ENCODE measurements at places on chromosomes 6 and 20. TPM values are rescaled to one million over a fixed set of nuclear protein-coding genes. Genes with fewer than 3 reads are reported as not detected.

GRCh38 chr20:42295592-42295991 lies 677.4 kb upstream of the CHD6 start:
- DNase-seq: no peak

DNA sequence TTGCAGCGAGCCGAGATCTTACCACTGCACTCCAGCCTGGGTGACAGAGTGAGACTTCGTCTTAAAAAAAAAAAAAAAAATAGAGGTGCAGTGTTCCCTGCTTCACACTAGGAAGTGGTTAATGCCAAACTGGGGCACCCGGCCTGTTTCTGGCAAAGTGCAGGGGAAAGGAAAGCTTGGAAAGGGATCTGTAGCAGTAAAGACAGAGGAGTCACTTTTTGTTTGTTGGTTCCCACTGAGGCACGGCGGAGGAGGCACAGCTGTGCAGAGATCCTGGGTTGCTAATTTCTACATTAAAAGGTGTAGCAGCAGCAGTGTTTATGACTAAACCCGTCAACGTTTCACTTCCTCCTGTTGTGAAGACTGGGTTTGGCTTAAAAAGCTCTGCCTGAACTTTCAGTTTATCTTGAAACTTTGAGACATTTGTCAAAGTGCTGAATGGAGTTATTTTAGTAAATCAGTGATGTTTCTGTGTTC lies 125.6 kb downstream of the CARMIL1 start:
- DNase-seq: no peak

SMIM8 gene
- polyA plus RNA-seq: 6.4 TPM

DNA sequence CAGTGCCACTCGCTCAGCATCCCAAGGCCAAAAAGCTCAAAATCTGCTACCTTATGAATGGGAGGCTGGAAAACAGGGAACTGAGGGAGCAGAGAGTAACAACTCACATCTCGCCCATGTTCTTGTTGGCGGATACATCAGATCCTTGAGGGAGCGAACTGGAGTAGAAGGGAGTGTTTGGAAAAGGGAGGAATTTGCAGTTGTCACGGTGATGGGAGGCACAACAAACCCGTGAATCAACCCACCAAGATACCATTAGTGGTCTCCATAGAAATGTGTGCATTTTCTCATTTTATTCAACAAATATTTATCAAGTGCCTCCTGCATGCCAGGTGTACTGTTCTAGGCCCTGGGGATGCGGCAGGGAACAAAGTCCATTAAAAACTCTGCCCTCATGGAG lies 212.1 kb downstream of the EYA2 start:
- no peak for DNase-seq

DNA sequence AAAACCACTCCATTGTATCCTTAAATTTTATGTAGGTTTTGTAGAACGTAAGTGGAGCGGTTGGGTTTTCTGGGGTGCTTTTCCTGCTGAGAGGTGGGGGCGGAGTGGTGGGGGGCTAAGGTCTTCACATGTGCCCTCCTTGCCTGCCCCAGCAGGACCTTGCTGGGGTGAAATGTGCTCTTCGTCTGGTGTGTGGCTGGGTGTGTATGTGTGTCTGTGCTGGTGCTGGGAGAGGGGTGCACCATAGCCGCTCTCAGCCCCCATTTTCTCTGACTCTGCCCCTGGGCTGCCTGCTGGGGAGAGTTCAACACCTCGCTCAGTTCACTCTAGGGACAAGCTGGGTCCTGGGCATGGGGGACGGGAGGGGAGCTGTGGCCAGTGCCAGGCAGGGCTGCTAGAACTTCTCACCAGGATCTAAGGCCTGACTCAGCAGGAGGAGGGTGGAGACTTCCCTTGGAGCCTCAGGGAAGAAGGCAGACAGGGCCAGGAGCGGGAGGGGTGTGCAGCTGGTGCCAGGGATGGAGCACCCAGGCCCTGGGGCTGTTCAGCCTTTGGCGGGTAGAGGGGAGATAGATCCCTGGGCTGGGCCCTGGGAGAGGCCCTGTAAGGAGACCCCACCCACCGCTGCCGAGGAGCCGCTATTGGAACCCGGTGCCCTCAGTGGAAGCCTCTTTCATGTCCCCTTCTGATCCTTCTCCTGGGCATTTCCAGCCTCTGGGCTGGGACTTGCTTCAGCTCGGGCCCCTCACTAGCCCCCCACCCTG lies 4.8 kb downstream of the SOX18 start:
- no peak for DNase-seq

DNA sequence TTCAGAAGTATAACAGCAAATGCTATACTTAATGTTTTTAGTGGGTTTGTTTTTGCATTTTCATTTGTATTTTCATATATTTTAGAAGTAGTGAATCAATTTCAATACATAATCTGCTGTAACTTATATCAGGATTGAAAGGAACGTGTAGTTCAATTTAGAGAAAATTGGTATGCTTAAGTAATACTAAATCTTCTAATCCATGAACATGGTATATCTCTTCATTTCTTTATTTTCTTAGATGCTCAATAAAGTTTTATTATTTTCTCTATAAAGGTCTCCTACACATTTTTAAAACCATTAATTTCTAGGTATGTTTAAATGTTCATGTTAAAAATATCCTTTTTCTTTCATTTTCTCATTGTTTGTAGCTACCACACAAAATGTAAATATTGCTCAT lies 85.1 kb downstream of the STMND1 start:
- no peak for DNase-seq

DNA sequence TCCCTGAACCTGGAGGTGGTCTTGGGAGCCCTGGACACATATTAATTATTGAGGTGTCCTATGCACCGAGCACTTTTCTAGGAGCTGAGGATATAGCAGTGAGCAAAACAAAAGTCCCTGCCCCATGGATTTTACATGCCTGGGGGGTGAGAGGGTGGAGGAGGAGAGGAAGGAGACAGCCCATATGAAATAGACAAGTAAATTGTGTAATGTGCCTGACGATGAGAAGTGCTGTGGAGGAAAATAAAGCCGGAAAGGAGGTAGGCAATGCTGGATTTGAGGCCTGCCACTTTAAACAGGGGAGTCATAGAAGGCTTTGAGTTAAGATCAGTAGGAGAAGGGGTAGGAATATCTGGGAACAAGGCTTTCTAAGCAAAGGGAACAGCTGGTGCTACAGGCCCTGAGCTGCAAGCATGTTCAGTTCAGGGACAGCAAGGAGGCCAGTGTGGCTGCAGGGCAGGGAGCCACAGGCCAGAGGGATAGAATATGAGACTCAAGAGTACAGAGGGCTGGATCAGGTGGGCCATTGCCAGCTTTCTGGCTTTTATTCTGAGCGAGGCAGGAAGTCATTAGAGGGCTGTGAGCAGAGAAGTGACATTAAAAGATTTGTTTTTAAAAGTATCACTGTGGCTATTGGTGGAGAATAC lies 19.1 kb upstream of the MYLIP start:
- DNase-seq: no peak

DNA sequence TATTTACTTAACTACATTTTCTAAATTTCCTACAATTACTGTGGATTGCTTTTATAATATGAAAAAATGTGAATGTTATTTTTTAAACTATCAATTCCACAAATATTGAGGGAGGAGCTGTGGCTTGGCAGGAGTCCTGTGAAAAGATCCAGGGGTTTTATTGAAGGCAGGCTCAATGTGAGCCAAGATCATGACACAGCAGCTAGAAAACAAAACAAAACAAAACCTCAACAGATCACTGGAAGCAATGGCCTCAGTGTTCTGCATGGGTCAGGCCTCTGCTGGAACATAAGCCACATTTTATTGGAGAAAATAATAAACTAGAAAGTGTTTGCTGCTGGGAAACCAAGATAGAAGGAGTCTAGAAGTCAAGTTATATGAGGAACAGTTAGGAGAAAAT lies 19.4 kb upstream of the RCAN2 start:
- no peak for DNase-seq

HLA-DQB1 gene
- polyA plus RNA-seq: not detected

DNA sequence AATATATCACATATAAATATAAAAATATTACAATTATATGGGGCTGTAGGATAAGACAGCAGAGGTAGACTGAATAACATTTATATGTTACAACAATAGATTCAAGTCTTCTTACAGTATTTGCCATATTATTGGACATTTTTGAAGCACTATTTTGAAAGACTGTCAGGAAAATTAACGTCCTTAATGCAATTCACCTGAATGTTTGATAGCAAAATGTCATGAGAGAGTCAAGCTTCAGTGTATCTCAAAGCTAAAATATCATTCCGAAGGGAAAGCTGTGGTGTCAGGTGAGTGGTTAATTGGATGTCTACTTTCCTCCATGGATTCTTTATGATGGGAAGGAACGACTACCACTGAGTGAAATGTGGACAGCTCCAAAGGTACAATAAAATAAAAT lies 1004.0 kb downstream of the HACE1 start:
- no peak for DNase-seq

- DNase-seq: peak; percentile 87
These were observed 282.1 kb downstream of the UST start for GRCh38 chr6:149028767-149029405.

DNA sequence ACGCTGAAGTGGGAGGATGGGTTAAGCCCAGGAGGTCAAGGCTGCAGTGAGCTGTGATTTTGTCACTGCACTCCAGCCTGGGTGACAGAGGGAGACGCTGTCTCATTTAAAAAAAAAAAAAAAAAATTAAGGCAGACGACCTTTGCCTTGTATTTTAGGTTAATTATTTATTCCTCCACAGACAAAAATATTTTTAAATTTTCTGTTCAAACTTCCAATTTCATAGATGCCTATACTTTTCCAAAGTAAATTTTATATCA lies 6.3 kb upstream of the SMIM28 start:
- no peak for DNase-seq

DNA sequence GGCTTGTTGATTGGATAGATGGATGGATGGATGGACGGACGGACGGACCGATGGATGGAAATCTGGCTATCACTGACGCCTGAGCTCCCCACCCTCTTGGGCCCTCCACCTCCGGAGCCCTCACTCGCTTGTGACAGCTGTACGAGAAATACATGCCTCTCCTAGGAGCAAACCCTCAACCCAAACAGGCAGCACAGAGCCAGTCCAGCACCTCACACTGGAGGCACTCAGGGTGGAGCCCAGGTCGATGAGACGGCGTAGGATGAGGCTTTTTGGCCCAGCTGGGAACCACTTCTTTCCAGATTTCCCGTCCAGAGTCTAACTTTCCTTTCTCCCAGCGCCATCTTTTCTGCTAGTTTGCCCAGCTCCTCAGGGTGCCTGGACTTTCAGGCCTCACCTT lies 2.7 kb upstream of the LY6G5C start:
- DNase-seq: no peak

- DNase-seq: no peak
These were observed 84.5 kb upstream of the RIN2 start for GRCh38 chr20:19673575-19673974.

DNA sequence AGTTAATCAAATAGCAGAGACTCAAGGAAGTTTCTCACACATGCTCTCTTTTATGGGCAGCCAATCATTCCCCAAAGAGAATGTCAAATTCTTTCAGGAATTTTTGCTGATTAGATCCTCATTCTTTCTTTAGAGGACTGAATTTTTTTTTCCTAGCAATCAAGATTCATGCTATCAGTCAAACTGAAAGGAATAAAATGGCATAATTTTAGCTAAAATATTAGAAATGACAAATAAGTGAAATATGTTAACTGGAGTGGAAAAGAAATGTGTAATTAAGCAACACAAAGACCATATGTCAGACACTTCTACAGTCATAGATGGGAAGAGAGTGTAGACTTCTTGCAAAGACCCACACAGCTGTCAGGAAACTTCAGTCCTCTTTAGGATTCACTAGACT lies 242.3 kb upstream of the RNF217 start:
- no peak for DNase-seq

GRCh38 chr6:108630050-108630714 lies 69.5 kb downstream of the FOXO3 start:
- no peak for DNase-seq

DNA sequence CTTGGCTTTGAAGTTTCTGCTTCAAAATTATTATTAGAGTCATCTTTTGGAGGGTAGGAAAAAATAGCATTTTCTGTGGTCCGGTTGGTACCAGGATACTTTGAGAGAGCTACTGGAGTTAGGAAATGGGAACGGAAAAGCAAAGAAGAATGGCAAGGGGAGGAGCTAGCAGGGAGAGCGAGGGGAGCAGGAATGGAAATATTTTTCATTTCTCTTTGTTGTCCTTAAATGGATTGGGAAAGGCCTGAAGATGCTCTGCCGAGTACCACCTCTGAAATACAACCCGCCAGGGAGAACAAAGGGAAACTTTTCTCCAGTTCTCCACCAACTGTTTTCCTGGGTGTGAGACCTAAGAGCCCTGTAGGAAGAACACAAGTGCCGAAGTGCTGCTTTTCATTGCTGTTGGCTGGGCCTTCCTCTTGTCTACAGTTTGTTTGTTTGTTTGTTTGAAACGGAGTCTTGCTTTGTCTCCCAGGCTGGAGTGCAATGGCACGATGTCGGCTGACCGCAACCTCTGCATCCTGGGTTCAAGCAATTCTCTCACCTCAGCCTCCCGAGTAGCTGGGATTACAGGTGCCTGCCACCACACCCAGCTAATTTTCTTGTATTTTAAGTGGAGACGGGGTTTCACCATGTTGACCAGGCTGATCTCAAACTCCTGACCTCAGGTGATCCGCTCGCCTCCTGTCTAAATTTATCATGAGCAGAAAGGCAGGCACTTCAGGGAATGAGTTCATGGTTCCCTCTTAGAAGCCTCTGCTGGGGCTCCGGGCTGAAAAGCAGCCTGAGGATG lies 3.5 kb upstream of the TRAF3IP2 start:
- DNase-seq: no peak

- no peak for DNase-seq
These were observed 41.8 kb downstream of the FARS2 start for GRCh38 chr6:5302995-5303622.

DNA sequence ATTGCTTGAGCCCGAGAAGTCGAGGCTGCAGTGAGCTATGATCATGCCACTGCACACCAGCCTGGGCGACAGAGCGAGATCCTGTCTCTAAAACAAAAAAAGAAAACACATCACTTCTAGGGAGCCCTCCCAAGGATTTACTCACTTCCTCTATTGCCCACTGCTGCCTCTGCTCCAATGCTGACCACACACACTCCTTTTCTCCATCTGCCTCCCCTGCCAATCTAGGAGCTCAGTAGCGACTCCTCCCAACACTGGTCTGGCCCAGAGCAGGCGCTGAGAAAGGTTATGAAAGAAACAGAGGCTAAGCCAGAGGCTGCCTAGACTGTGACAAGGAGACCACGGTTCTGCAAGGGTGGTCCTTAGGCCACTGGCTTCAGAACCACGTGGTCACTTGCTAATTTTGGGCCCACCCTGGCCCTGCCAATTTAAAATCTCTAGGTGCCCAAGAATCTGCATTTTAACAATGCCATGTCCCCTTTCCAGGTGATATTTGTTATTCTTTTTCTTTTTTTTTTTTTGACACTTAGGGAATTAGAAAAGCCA lies 1.3 kb upstream of the E2F1 start:
- DNase-seq: no peak

GRCh38 chr20:57199656-57200405 lies 66.6 kb downstream of the BMP7 start:
- DNase-seq: no peak

DNA sequence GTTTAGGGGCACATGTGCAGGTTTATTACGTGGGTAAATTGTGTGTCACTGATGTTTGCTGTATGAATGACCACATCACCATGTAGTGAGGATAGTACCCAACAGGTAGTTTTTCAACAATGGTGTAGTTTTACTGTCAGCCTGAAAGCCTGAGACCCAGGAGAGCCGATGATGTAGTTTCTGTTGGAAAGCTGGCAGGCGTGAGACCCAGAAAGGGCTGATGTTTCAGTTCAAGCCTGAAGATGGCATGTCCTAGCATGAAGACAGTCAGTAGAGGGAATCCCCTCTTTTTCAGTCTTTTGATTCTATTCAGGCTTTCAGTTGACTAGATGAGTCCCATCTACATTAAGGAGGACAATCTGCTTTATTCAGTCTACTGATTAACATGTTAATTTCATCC lies 96.7 kb downstream of the KLHL32 start:
- no peak for DNase-seq

ULBP3 gene
- polyA plus RNA-seq: 13.1 TPM
